ENCODE measurements at places on chromosomes 2 and 18.

GRCh38 chr2:43269706-43270105 lies 43.3 kb upstream of the ZFP36L2 start:
- no peak for DNase-seq

GRCh38 chr18:35508746-35509338 lies 11.1 kb upstream of the INO80C start:
- no peak for DNase-seq

DNA sequence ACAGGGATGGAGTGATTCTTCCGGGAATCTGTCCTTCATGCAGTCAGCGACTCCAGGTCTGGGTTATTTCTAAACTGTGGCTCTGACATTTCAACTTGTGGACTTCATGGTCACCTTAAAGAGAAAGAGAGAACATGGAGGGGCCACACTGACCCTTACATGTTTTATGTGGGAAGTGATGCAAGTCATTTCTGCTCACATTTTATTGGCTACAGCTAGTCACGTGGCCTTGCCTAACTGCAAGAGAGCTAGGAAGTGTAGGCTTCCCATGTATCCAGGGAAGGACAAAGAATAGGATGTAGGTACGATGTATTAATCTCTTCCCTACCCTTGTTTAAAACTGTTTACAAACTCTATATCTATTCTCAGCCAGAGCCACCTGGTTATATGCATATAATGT lies 30.3 kb upstream of the AFTPH start:
- no peak for DNase-seq

GRCh38 chr2:23926290-23926749 lies 603 bp downstream of the ATAD2B start:
- DNase-seq, result no peak

DNA sequence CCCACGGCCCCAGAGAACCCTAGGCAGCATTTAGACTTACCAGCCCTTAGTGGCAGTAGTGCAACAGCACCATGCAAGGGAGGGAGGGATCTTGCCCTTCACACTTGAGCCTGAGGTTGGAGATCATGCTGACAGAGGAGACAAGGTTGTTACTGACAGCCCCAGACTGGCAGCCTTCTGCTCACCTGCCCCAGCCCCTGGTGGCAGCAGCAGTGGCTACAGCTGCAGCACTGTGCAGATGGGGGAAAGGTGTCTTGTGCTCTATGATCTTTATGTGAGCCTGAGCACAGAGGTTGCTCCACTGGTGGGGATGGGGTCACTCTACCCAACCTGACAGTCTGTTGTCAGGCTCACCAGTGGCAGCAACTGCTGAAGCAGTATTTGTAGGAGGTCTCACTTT lies 501.2 kb upstream of the LRRTM4 start:
- DNase-seq, result no peak

GRCh38 chr2:123061534-123061933 lies 963.6 kb upstream of the CNTNAP5 start:
- no peak for DNase-seq

GRCh38 chr18:60019463-60019840 lies 119.7 kb downstream of the PMAIP1 start:
- no peak for DNase-seq

- DNase-seq, result no peak
Measured at GRCh38 chr2:177548636-177549035, 156.1 kb downstream of the AGPS start.

GRCh38 chr18:35376393-35376741 lies 770 bp downstream of the ZNF396 start:
- no peak for DNase-seq

- DNase-seq, result no peak
Measured at GRCh38 chr2:27085673-27086089, 891 bp upstream of the KHK start.

DNA sequence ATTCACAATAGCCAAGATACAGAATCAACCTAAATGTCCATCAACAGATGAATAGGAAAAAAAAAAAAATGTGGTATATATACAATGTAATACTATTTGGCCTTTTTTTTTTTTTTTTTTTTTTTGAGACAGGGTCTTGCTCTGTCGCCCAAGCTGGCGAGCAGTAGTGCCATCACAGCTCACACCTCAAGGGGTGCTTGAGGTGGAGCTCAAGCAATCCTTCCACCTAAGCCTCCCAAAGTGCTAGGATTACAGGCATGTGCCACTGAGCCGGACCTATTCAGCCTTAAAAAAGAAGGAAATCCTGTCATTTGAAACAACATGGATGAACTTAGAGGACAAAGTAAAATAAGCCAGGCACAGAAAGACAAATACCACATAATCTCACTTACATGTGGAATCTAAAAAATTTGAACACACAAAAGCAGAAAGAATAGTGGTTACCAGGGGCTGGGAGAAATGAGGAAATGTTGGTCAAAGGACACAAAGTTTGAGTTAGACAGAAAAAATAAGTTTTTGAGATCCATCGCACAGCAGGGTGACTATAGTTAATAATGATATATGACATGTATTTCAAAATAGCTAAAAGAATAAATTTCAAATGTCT lies 26.0 kb downstream of the TLK1 start:
- DNase-seq, result no peak

Measured in LNCaP clone FGC (cell line).